CD4-positive, alpha-beta T cell treated with Interleukin-10 for 1 hour (primary cell): ENCODE measurements at places on chromosomes 13 and 19.

DNA sequence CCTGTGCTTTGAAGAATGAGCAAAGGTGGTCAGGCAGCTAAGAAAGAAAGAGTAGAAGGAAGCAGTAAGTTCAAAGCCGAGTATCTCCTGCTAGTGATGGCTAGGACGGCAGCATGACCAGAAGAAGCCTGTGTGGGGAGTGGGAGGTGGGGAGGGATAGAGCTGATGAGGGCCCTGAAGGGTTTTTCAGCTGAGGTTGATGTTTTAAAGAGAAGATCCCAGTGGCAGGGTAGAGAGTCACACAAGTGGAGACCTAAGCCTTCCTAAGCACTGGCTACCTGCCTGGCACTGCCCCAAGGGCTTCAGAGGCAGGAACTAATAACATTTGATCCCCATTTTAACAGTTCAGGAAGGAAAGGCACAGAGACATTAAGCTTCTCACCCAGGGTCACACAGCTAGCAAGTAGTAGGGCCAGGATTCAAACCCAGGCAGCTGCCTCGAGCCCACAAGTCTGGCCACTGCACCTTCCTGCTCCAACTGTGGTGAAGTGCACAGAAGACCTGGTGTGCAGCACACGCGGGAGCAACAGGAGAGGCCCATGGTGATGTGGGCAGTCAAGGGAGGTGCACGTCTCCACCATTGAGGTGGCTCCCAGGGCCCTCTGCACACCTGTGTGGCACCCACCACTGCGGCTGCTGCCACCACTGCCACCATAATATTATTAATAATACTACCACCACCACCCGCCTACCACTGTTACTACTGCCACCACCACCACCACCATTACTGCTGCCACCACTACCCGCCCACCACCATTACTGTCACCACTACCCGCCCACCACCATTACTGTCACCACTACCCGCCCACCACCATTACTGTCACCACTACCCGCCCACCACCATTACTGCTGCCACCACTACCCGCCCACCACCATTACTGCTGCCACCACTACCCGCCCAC is 22.1 kb downstream of the CUL4A start:
- DNase-seq = no peak

DNA sequence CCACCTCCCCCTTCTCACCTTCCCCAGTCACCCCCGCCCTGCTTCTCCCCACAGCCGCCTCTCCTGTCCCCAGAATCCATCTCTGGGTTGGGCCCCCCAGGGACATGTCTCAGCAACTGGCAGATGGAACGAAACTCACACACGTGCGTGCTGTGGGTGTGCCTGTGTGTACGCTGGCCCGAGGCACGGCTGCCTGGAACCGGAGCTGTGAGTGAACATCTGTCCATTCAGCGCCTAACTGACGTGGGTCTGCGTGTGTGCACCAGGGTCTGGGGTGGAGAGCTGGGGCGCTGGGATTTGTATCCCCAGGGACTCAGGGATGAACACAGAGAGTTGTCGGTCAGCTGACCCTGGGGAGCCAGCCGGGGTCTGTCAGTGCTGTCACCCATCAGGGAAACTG is 752 bp upstream of the HAS1 start:
- DNase-seq = no peak

DNA sequence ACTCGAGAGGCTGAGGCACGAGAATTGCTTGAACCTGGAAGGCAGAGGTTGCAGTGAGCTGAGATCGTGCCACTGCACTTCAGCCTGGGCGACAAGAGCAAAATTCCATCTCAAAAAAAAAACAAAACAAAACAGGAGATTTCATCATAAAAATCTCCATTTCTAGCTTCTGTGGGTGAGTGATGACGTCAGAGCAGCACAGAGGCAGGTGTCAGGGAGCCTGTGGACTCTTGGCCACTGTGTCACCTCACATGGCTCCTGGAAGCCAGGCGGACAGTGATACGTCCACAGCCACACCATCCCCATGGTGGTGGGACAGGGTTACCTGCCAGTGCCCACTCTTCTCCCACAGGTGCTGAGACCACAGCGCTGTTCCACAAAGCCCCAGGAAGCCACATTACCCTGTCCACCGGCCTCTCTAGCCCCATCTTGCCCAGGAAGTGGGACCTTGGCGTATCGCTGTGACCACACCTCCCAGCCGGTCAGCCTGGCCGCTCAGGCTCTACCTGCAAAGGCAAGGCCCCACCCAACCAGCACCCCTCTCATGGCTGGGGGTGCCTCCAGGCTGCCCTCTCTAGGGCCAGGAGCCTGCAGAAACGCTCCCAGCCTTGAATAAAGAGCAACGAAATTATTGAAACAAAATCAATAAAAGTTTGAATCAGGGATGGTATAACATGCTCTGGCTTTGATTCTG is 2.5 kb upstream of the FXYD3 start:
- no peak for DNase-seq

GRCh38 chr19:1746401-1747284 is 6.7 kb upstream of the ONECUT3 start:
- DNase-seq = no peak

DNA sequence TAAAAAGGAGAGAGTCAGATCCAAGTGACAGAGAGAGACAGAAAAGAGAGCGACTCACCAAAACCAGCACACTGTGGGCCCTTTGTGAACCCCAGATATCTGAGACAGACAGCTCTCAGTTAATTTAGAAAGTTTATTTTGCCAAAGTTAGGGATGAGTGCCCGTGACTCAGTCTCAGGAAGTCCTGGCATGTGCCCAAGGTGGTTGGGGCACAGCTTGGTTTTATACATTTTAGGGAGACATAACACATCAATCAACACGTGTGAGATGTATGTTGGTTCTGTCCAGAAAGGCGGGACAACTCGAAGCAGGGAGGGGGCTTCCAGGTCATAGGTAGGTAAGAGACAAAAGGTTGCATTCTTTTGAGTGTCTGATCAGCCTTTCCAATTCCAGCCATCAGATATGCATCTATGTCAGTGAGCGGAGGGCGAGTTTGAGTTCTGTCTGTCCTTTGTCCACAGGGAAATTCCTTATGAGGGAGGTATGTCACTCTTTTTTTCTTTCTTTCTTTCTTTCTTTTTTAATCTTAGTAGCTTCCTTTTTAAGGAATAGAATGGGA is 37.2 kb upstream of the ATP11A start:
- DNase-seq = no peak

DNA sequence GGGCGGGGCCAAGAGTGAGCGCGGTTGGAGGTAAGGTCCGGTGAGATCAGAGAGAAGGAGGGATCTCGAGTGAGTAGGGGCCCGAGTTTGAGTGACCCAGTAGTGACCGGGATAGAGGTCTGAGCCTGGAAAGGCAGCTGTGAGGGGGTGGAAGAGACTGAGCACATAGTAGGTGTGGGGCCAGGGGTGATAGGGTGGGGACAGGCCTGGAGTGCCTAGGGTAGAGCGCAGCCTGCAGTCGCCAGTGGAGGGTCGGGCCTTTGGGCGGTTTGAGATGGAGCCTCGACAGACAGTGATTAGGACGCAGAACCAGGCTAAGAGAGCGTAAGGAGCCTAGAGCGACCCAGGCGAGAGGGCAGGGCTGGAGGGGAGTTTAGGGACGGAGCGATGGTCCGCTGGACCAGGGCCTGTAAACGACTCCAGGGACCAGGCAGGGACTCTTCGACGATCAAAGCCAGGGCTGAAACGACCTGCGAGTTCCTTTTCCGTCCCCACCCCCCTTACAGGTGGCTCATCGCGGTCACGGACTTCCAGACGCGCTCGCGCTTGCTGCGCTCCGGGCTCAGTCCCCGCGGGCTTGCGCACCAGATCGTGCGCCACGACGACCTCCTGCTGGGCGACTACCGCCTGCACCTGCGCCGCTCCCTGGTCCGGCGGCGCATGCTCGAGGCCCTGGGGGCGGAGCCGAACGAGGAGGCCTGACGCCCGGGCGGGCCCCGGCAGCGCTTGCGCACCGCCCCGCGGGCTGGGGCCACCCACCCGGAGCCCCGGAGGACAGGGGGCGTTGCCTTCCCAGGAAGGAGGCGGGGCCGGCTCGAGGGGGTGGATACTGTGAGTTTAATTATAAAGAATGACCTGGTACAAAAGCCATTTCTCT is 9.4 kb downstream of the C19orf81 start:
- DNase-seq = peak; percentile 56

DNA sequence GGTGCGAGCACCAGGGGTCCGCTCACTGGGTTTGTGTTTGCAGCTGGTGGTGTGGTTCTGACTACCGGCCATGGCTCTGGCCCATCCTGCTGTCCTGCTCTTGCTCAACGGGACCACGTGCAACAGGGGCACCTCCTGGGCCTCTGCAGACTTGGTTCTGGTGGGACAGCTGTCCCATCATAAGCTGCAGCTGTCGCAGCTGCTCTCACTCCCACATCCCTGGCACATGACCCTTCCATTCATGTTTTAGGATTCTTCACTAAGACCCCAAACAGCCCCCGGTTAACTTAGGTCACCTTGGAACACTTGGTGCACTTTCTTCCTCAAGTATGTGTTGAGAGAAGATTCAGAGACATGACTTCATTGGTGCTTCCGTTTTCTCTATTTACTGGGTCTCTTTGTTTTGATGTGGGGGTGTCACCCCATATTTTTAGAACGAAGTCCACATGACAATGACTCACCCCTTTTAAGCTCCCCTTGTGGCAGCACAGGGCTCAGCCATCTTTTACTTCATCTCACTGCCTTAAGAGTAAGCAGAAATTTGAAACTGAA is 68.4 kb upstream of the ARHGEF7 start:
- DNase-seq = no peak

DNA sequence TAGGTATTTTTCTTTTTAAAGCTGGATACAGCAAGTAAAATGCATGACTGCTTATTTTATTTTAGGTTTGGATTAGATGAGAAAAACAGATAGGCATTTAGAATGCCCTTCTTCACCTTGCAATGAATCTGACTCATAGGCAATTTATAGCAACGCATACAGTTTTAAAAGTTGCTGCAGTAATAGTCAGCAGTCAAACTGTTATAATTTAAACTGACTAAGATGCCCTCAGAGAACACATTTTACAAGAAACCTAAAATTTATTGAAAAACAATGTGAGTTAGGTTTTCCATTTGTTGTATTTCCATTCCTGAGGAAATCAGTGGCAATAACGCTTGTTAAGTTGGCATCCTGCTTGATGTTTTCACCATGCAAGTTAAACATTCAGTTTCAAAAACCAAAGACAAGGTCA is 1128.2 kb upstream of the PCDH9 start:
- no peak for DNase-seq

GRCh38 chr13:29923554-29924481 is 73.4 kb upstream of the UBL3 start:
- peak; percentile 64 for DNase-seq

DNA sequence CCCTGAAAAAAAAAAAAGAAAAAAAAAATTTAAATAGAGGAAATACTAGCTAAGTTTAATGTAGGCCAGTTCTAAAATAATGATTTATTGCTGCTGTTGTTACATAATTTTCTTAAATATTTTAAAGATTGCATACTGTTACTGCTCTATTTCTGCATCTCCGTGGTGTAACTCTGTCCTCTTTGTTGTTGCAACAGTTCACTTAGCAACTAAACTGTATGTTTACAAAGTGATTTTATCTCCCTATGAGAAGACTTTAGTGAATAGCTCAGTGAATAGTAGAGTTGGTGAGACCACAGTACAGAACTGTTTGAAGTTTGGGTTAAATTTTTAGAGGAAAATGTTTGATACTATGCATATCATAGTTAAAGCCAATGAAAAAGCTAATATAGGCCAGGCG is 19.4 kb downstream of the BRCA2 start:
- no peak for DNase-seq

DNA sequence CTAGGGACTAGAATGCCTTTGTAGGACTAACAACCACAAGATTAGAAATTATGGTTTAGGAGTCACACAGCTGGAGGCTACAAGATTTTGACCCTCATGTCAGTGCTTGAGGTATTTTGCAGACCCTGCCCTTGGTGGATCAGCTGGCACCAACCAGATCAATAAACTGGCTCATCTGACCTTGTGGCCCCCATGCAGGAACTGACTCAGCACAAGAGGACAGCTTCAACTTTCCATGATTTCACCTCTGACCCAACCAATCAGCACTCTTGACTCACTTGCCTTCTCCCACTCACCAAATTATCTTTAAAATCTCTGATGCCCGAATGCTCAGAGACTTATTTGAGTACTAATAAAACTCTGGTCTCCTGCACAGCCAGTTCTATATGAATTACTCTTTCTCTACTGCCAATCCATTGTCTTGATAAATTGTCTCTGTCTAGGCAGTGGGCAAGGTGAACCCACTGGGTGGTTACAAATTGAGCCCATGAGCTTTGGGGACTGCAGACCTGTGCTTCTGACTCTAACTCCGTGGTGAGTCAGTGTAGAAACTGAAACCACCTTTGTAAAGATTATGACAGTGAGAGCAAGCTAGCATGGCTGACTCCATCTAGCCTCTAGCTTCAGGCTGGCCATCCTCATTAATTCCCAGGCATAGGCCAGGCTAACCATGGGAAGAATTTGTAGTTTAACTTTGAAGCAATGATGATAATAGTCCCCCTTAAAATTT is 33.9 kb upstream of the CEACAM8 start:
- DNase-seq = no peak

- DNase-seq = no peak
Observed at GRCh38 chr13:23074075-23074828, 106.5 kb upstream of the SGCG start.

DNA sequence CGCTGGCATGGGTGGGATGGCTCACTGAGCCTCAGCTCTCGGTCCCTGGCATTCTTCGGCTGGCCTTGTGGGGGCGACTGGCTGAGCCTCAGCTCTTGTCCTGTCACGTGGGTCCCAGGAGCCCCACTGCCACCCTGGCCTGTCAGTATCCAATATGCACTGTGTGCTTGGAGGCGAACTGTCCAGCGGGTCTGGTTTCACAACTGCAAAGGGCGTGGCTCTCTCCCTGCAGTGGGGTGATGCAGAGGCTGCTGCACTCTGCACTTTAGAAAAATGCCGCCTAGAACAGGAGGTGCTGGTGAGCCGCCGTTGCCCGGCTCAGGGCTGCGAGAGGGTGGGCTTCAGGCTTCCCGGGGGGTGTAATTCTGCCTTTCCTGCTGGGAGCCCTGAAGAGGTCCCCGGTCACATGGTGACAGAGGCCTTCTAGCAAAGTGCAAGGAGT is 17.0 kb upstream of the TMEM255B start:
- DNase-seq = no peak
